NCI-H748 treated with DMSO at 0.1 percent for 48 hours (cell line): ENCODE measurements at places on chromosomes 7 and 10.

DNA sequence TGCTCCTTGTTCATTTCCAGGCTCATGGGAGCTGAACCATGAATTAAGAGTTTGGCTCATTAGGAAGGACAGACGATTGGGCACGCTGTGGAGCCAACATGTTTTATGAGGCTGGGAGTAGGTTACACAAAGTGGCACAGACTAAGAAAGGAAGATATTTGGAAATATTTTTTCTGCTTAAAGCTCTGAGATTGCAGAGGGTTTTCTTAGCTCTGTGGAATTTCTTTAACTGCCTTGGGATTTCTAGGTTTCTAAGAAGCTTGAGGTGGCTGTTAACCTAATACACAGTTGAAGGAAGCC is 344.6 kb downstream of the RNLS start:
- no peak for DNase-seq

GRCh38 chr10:108147346-108147745 is 982.8 kb upstream of the SORCS1 start:
- no peak for DNase-seq

GRCh38 chr10:14580671-14581332 is 193.9 kb downstream of the FAM107B start:
- DNase-seq = no peak

DNA sequence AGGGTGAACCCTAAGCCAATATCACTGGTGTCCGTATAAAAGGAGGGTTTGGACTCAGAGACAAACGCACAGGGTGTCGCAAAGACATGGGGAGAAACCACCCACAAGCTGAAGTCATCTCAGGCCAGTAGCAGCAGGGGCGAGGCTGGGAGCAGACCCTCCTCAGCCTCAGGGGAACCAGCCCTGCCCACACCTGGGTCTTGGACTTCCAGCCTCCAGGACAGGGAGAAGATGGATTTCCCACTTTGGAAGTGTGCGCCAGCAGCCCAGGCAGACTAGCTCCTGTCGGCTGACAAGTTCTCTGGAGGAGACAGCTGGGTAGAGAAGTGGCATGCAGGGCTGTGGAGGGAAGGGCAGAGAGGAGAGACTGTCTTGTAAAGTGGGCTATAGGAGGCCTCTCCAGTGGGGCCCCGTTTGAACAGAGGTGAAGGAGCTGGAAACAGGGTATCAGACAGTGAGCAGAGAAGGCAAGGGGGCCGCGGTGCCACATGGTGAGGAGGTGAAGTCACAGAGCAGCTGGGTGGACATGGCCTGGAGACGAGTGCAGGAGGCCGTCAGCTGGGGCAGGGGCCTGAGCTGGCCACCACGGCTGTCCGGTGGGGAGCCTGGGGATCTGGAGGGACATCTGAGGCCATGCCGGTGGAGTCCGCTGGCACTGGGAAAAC is 475.6 kb downstream of the PTPRN2 start:
- DNase-seq = no peak

- DNase-seq = no peak
Measured at GRCh38 chr7:29265208-29265923, 70.8 kb downstream of the CHN2 start.

GRCh38 chr10:74949843-74950765 is 123.7 kb downstream of the KAT6B start:
- DNase-seq = no peak

GRCh38 chr10:19577807-19578206 is 238.4 kb upstream of the PLXDC2 start:
- no peak for DNase-seq

DNA sequence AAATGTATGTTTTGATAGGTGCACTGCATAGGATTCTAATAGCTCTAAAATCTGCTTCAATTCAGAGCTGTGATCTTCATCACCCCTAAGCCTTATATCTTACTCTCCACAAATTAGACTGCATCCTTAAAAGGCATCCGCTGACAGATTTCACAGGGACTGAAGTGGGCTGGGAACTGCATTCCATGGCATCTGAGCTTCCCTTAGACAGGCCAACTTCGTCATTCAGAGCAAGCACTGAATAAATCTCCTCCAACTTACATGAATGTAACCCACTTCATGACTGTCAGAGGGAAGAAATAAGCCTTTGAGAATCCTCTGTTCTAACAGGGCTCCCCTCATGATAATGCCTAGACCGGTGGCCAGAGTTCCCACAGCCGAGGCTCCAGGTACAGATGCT is 71.3 kb downstream of the SFMBT2 start:
- DNase-seq = no peak

- DNase-seq = no peak
Measured at GRCh38 chr7:30660331-30661255, 21.7 kb downstream of the CRHR2 start.

- no peak for DNase-seq
Measured at GRCh38 chr10:100761191-100761590, 15.8 kb downstream of the PAX2 start.

GRCh38 chr10:106957823-106958588 is 206.5 kb downstream of the SORCS1 start:
- no peak for DNase-seq

GRCh38 chr7:38828026-38828425 is 81.0 kb downstream of the VPS41 start:
- DNase-seq = no peak

- no peak for DNase-seq
Measured at GRCh38 chr7:47543056-47543455, 38.9 kb downstream of the TNS3 start.

DNA sequence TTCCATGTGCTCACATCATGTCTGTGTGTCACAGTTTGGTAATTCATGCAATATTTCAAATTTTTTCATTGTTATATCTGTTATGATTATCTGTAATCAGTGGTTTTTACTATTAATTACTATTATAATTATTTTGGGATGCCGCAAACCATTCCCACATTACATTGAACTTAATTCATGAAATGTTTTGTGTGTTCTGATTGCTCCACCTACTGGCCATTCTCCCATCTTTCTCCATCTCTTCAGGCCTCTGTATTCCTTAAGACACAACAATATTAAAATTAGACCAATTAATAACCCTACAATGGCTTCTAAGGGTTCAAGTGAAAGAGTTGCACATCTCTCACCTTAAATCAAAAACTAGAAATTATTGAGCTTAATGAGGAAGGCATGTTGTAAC is 398.5 kb downstream of the PCDH15 start:
- DNase-seq = no peak
